ENCODE measurements at places on chromosomes 16 and 17.

- H3K4me3 ChIP-seq, result no peak overlapping the region
- H3K27ac ChIP-seq, result no peak overlapping the region
- no peaks in the 10 kb centered on the region for H3K27me3 ChIP-seq
- no peaks in the 10 kb centered on the region for H3K36me3 ChIP-seq
- DNase-seq, result peak; percentile 30
- H3K4me1 ChIP-seq, result peaks cover 8% of the 10 kb centered on the region
Measured at GRCh38 chr17:68783861-68784260, 171.3 kb downstream of the ABCA8 start.

DNA sequence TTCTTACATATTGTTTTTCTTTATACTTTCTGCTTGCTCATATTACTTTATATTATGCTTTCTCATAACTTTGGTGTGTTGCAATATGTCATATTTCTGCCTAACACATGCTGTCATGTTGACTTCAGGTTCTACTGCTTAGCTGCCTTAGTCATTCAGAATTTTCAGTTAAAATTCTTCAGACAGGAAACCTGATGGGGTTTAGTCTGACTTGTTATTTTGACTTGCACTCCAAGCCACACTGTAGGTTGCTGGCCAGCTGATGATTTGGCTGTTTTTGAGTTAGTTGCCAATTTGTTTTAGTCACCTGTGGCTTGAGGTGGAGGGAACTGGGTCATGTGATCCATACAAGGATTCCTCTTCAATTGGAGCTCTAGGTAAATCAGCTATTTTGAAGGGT lies 315.4 kb downstream of the MAP2K6 start:
- no peak overlapping the region for H3K27ac ChIP-seq
- no peak overlapping the region for H3K4me3 ChIP-seq
- no peaks in the 10 kb centered on the region for H3K27me3 ChIP-seq

DNA sequence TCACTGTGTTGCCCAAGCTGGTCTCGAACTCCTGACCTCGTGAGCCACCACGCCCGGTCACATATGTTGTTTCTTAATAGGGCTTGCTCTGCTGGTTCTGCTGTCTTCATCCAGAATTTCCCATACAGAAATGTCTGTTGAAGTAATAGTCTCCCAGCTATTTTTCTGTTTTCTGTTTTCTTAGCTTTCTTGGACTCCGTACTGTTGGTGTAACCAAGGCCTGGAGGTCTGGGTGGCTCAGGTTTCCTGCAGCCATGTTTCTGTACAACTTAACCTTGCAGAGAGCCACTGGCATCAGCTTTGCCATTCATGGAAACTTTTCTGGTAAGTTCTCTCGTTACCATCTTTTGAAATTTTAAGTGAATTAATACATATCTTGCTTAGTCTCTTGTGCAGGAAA lies 2.8 kb downstream of the SF3B3 start:
- H3K36me3 ChIP-seq, result peaks cover 57% of the 10 kb centered on the region
- DNase-seq, result no peak
- H3K27me3 ChIP-seq, result no peaks in the 10 kb centered on the region

GRCh38 chr17:78271419-78272170 lies 40.2 kb downstream of the TMEM235 start:
- no peaks in the 10 kb centered on the region for H3K4me1 ChIP-seq
- DNase-seq, result no peak
- no peak overlapping the region for H3K4me3 ChIP-seq
- no peaks in the 10 kb centered on the region for H3K36me3 ChIP-seq

DNA sequence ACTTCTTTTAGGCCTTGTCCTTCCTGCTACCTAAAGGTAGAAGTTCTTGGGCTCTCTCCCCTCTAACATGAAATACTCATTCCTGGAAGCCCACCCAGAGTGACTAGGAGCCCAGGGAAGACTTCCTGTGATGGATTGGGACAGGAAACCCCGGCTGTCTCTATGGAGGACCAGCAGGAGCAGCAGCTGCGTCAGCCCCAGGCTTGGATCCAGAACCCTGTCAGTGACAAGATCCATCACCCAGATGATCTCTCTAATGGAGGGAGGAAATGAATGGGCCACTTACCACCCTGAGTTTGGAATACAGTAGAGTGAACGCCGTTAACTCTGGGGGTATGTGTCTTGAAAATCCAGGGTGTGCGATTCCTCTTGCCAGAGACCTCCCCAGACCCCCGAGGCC lies 195.7 kb upstream of the WSCD1 start:
- H3K27ac ChIP-seq, result no peak overlapping the region
- no peak for DNase-seq
- no peaks in the 10 kb centered on the region for H3K4me1 ChIP-seq
- H3K36me3 ChIP-seq, result no peaks in the 10 kb centered on the region
- H3K27me3 ChIP-seq, result peaks cover 79% of the 10 kb centered on the region

DNA sequence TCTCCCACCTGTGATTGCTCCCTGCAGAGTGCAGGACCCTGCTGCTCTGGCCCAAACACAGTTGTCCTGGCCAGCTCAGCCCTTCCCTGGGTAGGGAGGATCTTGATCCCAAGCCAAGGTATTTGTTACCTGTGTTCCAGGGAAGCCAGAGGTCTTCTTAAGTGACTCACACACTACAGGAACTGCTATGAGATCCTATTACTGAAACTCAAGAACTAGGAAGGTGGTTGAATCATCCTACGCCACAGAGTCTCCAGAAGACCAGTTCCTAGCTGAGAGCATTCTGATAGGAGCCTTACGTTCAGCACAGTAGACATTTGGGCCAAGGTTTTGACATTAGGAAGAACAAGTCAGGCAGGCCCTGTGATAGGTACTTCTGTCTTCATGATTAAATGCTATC lies 12.0 kb downstream of the CHST6 start:
- peak; percentile 99 for DNase-seq
- H3K36me3 ChIP-seq, result no peaks in the 10 kb centered on the region
- H3K27ac ChIP-seq, result peak overlapping the region; percentile 98
- peak overlapping the region; percentile 21 for H3K4me3 ChIP-seq

DNA sequence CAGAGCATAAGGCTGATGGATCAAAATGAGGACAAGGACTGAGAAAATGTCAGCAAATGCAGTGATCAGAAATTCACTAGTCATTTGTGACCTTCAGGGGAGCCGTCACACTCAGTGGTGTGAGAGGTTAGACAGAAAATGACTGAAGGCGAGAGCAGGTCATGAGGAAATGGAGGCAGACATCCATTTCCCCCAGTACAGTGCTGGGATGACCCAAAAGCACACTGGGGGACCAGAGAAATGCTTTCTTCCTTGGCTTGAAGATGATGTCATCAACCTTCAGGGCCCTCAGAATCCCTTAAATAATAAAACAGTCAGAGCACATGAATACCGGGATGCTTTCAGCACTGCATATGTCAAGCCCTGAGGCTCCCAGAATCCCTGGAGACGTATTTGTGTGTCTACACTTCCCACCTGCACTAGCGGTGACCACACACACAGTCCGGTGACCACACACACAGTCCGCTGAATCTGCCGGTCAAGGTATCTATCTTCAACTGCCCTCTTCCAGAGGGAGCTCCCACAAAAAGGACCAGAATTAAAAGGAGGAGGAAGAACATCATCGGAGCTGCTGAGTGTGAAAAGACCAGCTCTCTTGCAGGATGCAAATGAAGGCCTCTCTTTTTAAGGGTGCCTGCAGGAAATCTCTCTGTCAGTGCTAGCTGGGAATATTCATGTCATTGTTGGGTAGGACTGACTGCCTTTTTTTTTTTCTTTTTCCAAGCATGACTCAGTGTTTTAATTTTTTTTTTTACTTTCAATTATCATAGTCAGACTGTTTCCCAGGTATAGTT lies 8.2 kb downstream of the UBE2O start:
- H3K27ac ChIP-seq, result peak overlapping the region; percentile 98
- no peaks in the 10 kb centered on the region for H3K36me3 ChIP-seq
- H3K4me3 ChIP-seq, result no peak overlapping the region

DNA sequence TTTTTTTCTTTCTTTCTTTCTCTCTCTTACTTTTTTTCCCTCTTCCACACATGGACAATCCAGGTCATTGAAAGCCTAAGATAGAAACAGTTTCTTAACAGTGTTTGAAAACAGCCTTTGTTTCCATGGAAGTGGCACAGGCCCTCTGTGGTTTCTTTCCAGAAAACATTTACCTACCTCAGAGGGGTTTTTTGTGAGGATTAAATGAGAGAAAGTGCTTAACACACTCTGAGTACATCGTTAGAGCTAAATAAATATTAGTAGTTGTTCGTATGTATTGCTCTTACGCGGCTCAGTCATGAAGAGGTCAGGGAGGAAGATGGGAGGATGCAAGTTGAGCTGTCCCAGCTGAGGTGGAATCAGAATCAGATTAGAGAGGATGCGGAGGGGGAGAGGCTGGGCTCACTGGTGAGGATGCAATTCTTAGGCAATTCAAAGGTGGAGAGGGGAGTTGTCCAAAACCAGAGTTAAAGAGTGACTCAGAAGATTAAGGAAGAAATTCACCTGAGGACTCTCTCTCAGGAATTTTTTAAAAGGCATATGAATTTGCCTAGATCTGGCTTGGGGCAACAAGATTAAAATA lies 345.4 kb downstream of the PMP22 start:
- no peaks in the 10 kb centered on the region for H3K27me3 ChIP-seq
- H3K4me3 ChIP-seq, result no peak overlapping the region
- H3K27ac ChIP-seq, result no peak overlapping the region
- H3K4me1 ChIP-seq, result no peaks in the 10 kb centered on the region
- H3K36me3 ChIP-seq, result no peaks in the 10 kb centered on the region

- no peaks in the 10 kb centered on the region for H3K4me1 ChIP-seq
- no peak overlapping the region for H3K4me3 ChIP-seq
- no peak overlapping the region for H3K27ac ChIP-seq
- no peaks in the 10 kb centered on the region for H3K27me3 ChIP-seq
- H3K36me3 ChIP-seq, result no peaks in the 10 kb centered on the region
Measured at GRCh38 chr17:11980813-11981212, 16.5 kb downstream of the ZNF18 start.

DNA sequence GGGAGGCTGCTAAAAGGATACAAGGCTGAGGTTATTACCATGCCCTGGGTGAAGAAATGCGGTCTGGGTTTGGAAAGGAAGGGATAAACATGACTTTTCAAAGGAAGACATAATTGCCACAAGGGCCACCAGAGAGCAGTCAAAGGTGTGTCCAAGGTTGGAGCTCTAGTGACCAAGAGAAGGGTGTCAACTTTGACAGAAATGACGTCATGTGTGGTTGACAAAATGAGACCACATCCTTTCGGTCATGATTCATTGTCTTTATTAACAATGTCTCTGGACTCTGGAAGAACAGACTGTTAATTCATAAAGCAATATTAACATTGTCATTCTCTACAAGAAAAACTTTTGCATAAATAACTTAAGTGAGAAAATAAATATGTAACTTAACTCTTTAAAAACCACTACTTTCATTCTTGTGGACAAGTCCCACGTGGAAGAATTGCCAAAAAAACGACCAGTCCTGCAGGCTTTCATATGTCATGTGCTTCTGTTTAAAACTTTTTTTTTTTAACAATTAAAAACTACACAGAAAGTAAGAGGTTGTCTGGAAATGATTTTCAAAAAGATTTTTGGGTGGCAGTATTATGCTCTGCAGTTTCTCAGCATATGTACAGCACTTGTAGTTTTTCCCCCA lies 5.0 kb downstream of the SOST start:
- H3K4me3 ChIP-seq, result no peak overlapping the region
- H3K27ac ChIP-seq, result peak overlapping the region; percentile 40
- peaks cover 42% of the 10 kb centered on the region for H3K4me1 ChIP-seq

DNA sequence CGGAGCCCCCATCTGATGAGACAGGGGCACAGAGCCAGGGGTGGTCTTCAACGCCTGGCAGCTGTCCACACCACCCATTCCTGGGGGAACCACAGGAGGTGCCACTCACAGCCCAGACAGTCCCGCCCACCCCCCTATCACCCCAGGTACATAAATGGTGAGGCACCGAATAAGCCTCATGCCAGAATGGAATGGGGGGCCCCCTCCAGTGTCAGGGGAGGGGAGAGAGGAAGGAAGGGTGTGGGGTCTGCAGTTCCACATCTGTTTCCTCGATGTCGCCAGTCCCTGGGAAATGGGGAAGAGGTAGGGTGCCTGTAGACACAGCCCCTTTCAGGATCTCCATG lies 1.7 kb downstream of the TMC6 start:
- peak overlapping the region; percentile 81 for H3K4me3 ChIP-seq
- no peaks in the 10 kb centered on the region for H3K36me3 ChIP-seq
- H3K27me3 ChIP-seq, result no peaks in the 10 kb centered on the region
- peaks cover 13% of the 10 kb centered on the region for H3K4me1 ChIP-seq
- H3K27ac ChIP-seq, result no peak overlapping the region
- DNase-seq, result no peak
